ENCODE measurements at places on chromosomes 7 and 10. TPM values are rescaled to one million over a fixed set of nuclear protein-coding genes. Genes with fewer than 3 reads are reported as not detected.

- peak; percentile 40 for DNase-seq
Observed at GRCh38 chr10:35570397-35570796, 34.7 kb upstream of the GJD4 start.

Gene RGS10
- total RNA-seq: 40.1 TPM

DNA sequence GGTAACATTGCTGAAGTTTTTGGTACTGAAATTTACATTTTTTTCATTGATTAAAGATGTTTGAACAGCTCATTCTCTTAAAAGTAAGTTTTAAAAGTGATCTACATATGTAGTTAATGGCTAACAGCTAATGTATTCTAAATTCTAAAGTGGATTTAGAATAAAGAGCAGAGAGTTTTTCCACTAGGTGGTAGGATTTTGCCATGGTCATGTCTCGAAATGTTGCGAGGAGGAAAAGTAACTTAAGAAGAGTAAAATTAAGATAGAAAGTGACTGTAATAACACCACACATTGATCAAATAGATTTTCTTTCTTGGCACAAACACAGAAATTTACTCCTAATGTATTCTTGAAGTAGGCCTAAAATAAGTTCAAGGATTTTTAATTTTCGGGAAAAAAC, 19.8 kb downstream of the LSMEM1 start:
- DNase-seq: no peak

Gene HOXA1
- 0.23 TPM for total RNA-seq

DNA sequence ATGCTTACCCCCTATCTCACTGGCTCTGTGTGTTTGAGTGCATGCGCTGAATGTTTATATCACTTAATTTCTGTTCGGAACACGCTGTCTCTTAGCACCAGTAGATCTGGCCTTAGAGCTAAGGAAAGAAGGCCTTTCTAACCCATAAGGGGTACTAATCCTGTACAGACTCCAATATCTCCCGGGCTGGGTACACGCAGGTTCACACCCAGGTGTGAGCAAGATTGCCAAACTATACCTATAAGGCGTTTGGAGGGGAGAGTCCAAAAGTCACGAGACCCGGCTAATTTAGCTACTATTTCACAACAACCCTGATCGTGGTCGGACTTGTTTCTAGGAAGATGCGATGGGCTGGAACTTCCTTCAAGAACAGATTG, 727 bp upstream of the PDSS1 start:
- DNase-seq: no peak

GRCh38 chr10:10778959-10779358, 238.7 kb upstream of the CELF2 start:
- no peak for DNase-seq

DNA sequence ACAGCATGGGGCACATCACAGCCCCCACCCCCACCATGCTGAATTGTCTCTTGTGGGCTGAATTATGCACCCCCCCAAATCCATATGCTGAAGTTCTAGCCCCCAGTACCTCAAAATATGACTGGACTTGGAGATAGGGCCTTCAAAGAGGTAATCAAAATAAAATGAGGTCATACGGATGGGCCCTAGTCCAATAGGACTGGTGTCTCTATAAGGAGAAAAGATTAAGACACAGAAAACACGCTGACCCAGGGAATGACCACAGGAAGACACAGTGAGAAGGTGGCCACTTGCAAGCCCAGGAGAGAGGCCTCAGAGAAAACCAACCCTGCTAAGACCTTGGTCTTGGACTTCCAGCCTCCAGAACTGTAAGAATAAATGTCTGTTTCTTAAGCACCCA, 106.4 kb upstream of the ARID5B start:
- no peak for DNase-seq

DNA sequence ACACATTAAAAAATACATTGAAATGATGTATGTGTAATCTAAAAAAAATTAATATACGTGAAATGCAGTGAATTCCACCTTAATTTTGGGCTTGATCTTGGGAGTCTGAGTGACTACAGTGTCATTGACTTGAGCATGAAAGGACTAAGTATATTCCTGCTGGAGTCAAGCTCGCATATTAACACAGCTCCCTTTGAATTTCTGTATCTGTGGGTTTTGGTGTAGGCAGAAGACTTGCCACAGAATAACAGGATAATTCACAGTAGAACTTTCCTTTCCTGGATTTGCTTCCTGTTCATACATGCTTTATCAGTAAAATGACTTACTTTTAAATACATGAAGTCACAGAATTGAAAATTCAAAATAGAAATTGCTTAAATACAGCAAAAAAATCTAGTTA, 55.3 kb downstream of the PPP1R9A start:
- no peak for DNase-seq

GRCh38 chr10:124012991-124013390, 80.4 kb downstream of the CHST15 start:
- no peak for DNase-seq

- no peak for DNase-seq
Observed at GRCh38 chr7:20284003-20284770, 46.5 kb upstream of the ITGB8 start.

DNA sequence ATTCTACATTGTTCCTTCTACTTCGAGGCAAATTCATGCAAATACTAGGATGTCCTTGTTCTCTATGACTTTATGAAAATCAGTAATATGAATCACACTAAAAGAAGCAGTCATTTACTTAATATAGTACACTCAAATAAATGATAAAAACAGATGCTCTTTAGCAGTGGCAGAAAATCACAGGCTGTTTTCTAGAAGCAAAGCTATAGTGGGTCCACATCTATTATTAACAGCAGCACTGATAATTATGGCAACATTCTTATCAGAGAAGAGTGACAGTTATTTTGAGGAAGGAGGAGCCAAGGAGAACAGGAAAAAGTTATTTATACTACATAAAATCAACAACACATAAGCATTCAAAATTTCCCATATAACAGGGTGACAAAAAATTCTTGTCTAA, 16.5 kb downstream of the KIF5B start:
- no peak for DNase-seq

Gene FAM25A
- not detected for total RNA-seq

All from astrocyte (in vitro differentiated cells and primary cell).